Trophoblast cell (in vitro differentiated cells and primary cell): ENCODE measurements at places on chromosomes 16 and 17.

- H3K27me3 ChIP-seq: no peaks in the 10 kb centered on the region
- no peaks in the 10 kb centered on the region for H3K36me3 ChIP-seq
- peak; percentile 80 for DNase-seq
- H3K4me3 ChIP-seq: no peak overlapping the region
- no peaks in the 10 kb centered on the region for H3K4me1 ChIP-seq
These were observed 201.0 kb upstream of the NLRP1 start for GRCh38 chr17:5785338-5785737.

DNA sequence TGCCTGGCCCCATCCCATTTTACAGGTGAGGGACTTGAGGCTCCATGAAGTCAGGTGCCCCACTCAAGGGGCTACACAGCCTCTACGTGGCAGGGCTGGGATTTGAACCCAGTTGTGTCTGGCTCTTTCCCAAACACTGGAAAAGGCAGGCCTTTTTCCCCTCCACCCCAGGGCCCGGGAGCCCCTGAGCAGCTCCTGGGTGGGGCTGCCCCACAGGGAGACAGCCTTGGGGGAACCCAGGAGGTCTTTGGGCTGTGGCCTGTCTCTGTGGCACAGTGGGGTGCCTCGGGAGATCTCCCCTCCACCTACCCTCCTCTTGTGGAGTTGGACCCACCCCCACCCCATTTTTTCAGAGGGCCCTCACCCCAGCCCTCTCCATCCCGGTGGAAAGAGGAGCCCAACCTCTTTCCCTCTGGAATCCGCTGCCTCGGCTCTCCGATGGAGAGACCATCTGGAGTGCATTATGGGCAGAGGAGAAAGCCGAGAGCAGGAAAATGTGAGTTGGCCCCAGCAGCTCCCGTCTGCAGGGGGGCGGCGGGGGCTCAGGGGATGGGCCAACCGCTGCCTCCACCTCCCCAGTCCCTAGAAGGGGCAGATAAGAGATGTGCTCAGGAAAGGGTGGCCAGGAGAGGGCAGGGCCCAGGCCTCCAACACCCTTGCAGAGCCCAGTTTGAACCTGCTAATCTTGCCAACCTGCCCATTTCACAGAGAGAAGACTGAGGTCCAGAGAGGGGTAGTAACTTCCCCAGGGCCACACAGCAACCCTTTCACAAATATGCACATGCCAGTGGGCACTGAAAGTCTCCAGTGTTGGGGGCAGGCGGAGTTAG lies 15.4 kb upstream of the TMEM92 start:
- peaks cover 8% of the 10 kb centered on the region for H3K4me1 ChIP-seq
- H3K36me3 ChIP-seq: no peaks in the 10 kb centered on the region
- H3K27ac ChIP-seq: no peak overlapping the region
- DNase-seq: no peak
- H3K4me3 ChIP-seq: no peak overlapping the region

DNA sequence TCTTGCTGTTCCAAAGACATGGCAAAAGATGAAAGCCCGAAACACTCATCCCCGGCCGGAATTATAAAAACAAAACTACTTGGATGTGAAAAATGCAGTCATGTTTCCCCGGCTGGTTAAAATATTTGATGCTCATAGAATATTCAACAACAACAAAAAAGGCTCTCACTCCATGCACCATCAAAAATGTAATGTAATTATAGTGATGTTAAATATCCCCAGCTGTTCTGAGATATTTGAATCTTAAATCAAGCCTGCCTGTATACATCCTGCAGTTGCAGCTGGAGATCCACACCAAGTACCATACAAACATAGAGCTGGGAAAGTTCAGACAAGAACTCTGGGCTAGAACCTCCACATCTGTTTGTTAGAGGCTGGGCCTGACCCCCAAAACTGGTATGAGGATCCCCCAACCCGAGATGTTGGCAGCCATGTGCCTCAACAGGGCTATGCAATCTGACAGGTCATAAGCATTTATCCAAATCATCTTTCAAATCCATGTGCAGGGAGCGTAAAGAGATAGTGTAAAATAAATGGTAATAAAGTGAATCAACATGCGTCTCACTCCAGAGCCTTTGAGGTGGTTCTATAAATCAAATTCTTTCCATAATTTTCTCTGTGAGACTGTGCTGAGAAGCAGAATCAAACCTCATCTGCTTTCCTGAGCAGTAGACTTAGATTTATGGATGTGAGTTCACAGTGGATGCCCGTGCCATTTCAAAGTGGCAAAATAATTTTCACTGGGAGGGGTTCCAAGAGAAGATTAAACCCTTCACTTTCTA lies 12.7 kb downstream of the ASIC2 start:
- no peak overlapping the region for H3K27ac ChIP-seq
- no peaks in the 10 kb centered on the region for H3K36me3 ChIP-seq
- no peak overlapping the region for H3K4me3 ChIP-seq
- no peaks in the 10 kb centered on the region for H3K27me3 ChIP-seq

DNA sequence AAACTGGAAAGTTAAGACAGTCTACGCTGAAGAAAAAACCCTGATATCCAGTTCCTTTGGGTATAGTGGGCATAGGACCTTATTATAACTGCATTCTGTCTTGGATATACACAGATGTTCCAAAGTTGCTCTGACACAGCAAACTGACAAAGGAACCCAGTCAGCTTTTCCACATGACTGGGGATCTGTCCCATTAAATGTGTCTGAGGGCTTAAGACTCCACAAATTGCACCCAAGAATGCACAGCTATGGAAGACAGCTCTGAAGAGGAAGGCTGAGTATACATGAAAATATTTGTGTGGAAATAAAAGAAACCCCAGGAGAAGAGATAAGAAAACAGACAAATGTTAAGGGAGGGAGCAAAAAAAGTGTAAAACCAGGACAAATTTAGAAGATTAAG lies 114.1 kb downstream of the SPAG9 start:
- H3K4me3 ChIP-seq: no peak overlapping the region
- H3K36me3 ChIP-seq: peaks cover 17% of the 10 kb centered on the region
- H3K4me1 ChIP-seq: no peaks in the 10 kb centered on the region
- no peak overlapping the region for H3K27ac ChIP-seq

- H3K27ac ChIP-seq: peak overlapping the region; percentile 30
- no peak overlapping the region for H3K4me3 ChIP-seq
- peaks cover 31% of the 10 kb centered on the region for H3K4me1 ChIP-seq
- no peak for DNase-seq
These were observed 18.2 kb upstream of the SP6 start for GRCh38 chr17:47869114-47869513.

DNA sequence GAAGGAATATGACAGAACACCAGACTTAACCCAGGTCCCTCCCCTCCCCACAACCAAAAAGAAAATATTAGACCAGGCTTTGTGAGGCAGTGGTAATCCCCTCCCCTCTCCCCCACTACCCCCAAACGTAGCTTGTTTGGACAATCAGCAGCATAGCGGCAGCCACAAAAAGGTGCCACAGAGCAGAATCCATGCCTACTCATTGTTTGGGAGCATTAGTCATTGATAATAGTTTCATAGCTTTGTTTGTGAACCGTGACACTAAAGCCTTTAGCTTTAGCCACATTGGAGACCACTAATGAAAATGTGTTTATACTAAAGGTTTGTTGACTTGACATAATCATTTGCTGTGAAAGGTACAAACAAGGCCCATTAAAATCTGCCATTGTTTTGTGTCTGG lies 65.1 kb downstream of the NUP93 start:
- no peaks in the 10 kb centered on the region for H3K27me3 ChIP-seq
- H3K27ac ChIP-seq: no peak overlapping the region
- DNase-seq: no peak

- no peak overlapping the region for H3K4me3 ChIP-seq
- DNase-seq: no peak
- H3K27me3 ChIP-seq: no peaks in the 10 kb centered on the region
These were observed 2.8 kb downstream of the ELOB start for GRCh38 chr16:2774161-2774891.

GRCh38 chr17:38598536-38598935 lies 7.2 kb downstream of the SRCIN1 start:
- no peak overlapping the region for H3K27ac ChIP-seq
- H3K27me3 ChIP-seq: no peaks in the 10 kb centered on the region
- peaks cover 18% of the 10 kb centered on the region for H3K4me1 ChIP-seq
- DNase-seq: peak; percentile 76
- H3K4me3 ChIP-seq: no peak overlapping the region
- H3K36me3 ChIP-seq: no peaks in the 10 kb centered on the region

- no peak for DNase-seq
- no peaks in the 10 kb centered on the region for H3K36me3 ChIP-seq
- no peak overlapping the region for H3K4me3 ChIP-seq
- H3K27me3 ChIP-seq: no peaks in the 10 kb centered on the region
- H3K27ac ChIP-seq: no peak overlapping the region
- H3K4me1 ChIP-seq: peaks cover 4% of the 10 kb centered on the region
These were observed 9.7 kb upstream of the SNF8 start for GRCh38 chr17:48954300-48954755.

GRCh38 chr17:1693339-1693738 lies 8.7 kb upstream of the PRPF8 start:
- DNase-seq: no peak
- H3K27me3 ChIP-seq: no peaks in the 10 kb centered on the region
- no peak overlapping the region for H3K27ac ChIP-seq
- H3K36me3 ChIP-seq: no peaks in the 10 kb centered on the region

- H3K4me1 ChIP-seq: no peaks in the 10 kb centered on the region
- H3K36me3 ChIP-seq: peaks cover 64% of the 10 kb centered on the region
- no peaks in the 10 kb centered on the region for H3K27me3 ChIP-seq
- no peak overlapping the region for H3K27ac ChIP-seq
These were observed 23.5 kb downstream of the GTF3C1 start for GRCh38 chr16:27526180-27526579.

- no peaks in the 10 kb centered on the region for H3K4me1 ChIP-seq
- no peaks in the 10 kb centered on the region for H3K27me3 ChIP-seq
- no peak overlapping the region for H3K4me3 ChIP-seq
- no peak for DNase-seq
These were observed 19.6 kb upstream of the QRICH2 start for GRCh38 chr17:76327696-76328095.

GRCh38 chr16:10876799-10877341 lies at the start of gene CIITA:
TSS of gene CIITA (plus strand) at chr16:10877202. CDS start at chr16:10877331, 129 bp downstream.
- no peak within 1 kb of the TSS for H3K27ac ChIP-seq
- H3K36me3 ChIP-seq: no peaks in the 10 kb centered on the region
- DNase-seq: peak; percentile 16
- no peaks in the 10 kb centered on the region for H3K4me1 ChIP-seq

DNA sequence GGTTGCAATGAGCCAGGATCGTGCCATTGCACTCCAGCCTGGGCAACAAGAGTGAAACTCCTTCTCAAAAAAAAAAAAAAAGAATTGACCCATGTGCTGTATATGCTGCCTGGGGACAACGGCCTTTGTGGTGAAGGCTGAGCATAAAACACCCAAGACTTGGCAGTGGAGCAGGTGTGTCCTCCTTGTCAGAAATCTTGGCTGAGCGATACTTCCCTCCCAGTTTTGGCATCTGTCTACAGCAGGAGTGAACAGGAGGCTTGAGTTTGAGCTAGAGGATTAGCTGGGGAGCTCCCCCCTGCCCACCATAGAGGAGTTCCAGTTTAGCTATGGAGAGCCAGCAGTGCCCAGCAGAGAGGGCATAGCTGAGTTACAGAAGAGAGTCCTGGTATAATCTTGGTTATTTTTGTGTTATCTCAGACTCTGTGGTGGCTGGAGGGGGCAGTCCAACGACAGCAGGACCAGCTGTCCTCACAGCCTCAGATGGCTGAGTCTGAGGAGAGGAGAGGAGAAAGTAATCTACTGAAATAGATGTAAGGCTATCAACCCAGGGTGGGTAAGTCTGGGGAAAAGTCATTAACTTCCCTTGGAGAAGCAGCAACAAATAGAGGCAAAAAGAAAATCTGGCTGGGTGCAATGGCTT lies 18.4 kb downstream of the SP2 start:
- H3K27ac ChIP-seq: no peak overlapping the region
- no peaks in the 10 kb centered on the region for H3K4me1 ChIP-seq
- no peak overlapping the region for H3K4me3 ChIP-seq
- DNase-seq: no peak
- no peaks in the 10 kb centered on the region for H3K27me3 ChIP-seq

GRCh38 chr16:81366316-81366932 lies 51.7 kb downstream of the GAN start:
- H3K4me3 ChIP-seq: no peak overlapping the region
- no peaks in the 10 kb centered on the region for H3K4me1 ChIP-seq
- H3K27ac ChIP-seq: no peak overlapping the region
- DNase-seq: peak; percentile 89
- H3K27me3 ChIP-seq: no peaks in the 10 kb centered on the region
- peaks cover 24% of the 10 kb centered on the region for H3K36me3 ChIP-seq

DNA sequence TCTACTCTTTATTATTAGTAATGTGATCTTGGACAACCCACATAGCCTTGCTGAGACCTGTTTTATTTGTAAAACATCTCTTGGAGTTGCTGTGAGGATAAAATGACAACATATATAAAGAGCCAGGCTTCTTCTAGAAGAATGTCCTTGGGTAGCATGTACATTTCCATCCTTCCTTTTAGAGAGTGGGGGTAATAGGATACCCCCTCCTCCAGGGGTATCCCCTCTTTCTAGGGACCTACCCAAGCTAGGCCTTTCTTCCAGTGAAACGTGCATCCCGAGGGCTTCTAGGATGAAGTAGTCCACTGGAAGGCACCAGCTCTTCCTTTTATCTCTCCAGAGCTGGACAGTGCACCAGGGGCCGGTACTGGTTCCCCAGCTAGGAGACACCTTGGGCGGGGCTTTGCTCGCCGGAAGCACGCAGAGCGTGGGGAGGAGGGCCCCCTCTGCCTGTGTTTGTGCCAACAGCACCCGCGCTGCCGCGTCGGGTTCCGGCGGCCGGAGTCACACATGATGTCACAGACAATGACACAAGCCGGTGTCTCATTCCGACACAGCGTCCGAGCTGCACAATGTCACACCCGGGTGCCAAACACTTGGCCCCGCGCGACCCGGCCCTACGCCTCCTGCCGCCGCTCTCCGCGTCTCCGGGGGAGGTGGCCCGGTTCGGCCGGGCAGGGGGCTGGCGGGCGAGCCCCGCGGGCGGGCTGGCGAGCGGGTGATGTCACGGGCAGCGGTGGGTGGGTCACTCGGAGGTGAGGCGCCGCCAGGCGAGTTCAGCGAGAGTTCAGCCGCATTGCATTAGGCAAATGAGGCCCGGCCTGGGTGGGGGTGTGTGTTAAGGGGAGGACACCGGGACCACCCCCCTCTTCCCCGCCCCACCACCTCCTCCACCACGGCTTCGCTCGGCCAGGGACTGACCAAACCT lies 23.4 kb downstream of the GJD3 start:
- no peaks in the 10 kb centered on the region for H3K27me3 ChIP-seq
- H3K4me1 ChIP-seq: peaks cover 31% of the 10 kb centered on the region
- H3K4me3 ChIP-seq: peak overlapping the region; percentile 83
- peak overlapping the region; percentile 51 for H3K27ac ChIP-seq
- no peaks in the 10 kb centered on the region for H3K36me3 ChIP-seq

GRCh38 chr16:54062361-54063278 lies 224.0 kb downstream of the IRX3 start:
- H3K4me1 ChIP-seq: no peaks in the 10 kb centered on the region
- no peaks in the 10 kb centered on the region for H3K27me3 ChIP-seq
- H3K36me3 ChIP-seq: no peaks in the 10 kb centered on the region
- H3K27ac ChIP-seq: no peak overlapping the region
- H3K4me3 ChIP-seq: no peak overlapping the region
